ENCODE measurements at places on chromosomes 6 and 20.

DNA sequence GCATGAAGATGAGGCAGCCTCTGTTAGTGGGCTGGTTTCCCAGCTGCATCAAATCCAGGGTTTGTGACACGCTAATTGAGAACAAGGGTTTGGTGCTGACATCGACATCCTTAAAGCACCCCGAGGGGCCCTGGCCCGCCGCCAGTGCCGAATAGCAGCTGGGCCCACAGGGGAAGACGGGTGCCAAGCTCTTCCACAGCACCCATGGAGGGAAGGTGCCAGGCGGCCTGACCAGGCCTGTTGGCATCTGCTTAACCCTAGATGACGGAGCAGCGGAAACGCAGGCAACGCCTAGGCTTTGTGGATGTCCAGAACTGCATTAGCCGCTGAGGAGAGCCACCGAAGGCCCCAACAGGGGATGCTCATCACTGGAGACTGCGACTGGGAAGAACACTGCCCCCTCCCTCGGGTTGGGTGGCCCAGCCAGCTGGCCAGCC is 16.0 kb downstream of the UQCC2 start:
- DNase-seq: no peak

DNA sequence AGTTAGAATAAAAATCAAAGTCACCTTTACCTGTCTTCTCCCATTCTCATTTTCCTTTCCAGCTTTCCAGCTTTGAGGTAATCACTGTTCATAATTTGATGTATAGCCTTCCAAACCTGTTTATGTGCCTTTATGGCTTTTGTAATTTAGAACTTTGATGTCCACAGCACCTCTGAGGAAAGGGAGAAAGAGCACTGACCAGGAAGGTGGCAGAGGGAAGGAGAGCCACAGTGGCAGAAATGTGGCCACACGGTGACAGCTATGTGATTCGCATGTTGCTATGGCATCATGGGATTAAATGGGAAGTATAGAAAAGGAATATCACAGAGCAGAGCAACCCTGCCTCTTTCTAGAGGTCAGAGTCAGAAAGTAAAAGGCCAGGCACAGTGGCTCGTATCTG is 51.7 kb upstream of the PLCG1 start:
- no peak for DNase-seq

DNA sequence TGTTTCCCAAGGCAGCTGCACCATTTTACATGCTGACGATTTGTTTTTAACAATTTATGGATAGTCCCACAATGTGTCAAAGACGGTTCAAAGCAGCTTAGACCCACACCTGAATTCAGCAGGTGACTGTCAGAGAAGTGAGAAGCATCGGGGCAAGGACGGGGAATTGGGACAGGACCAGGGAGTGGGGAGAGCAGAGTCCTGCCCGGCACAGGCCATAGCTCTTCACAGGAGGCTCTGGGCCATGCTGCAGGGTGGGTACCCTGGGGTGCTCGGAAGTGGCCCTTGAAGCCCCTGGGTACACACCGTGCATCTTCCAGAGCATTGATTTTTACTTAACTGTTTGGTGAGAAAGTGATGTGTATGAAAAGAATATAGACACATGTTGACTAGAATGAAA is 33.2 kb upstream of the PHACTR3 start:
- DNase-seq: no peak

GRCh38 chr20:10411673-10412072 is 22.3 kb downstream of the MKKS start:
- no peak for DNase-seq

- DNase-seq: no peak
Measured at GRCh38 chr6:16267428-16268263, 29.3 kb downstream of the GMPR start.

- DNase-seq: no peak
Measured at GRCh38 chr6:11730641-11731040, 48.0 kb downstream of the ADTRP start.

- no peak for DNase-seq
Measured at GRCh38 chr6:159564456-159564855, 128.6 kb downstream of the SOD2 start.

- DNase-seq: no peak
Measured at GRCh38 chr20:17381724-17382123, 149.5 kb downstream of the BFSP1 start.

DNA sequence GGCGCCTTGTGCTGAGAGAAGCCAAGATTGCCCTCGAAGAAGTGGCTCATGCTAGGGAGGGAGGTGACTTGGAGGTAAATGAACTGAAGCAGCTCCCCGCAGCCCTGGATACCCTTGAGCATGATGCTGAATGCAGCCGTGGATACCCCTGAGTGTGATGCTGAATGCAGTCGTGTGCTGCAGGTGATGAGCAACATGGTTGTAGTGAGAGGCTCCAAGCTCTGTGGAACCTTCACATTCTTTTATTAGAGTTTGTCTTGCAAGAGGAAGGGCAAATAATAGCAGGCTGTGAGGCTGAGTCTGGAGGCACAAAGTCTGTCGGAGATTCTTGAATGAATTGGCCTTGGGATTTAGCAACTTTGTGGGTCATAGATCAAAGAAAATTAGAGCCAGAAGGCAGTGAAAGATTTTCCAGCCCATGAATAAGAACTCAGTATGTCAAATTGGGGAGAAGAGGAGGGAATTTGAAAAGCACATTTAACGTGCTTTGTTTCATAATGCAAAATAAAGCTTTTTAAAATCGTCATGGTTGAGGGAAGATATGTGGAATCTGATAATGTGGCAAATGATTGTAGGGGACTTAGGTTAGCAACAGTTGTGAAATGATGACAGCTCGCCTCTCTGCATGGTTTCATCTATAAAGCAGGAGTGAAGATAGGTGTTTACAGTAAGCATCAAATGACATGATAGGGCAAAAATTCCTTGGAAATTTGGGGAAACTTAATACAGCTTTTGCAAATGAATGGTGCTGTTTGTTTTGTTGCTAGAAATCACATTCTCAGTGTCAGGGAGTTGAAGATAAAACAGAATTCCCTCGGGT is 120.1 kb upstream of the TIAM2 start:
- DNase-seq: no peak

DNA sequence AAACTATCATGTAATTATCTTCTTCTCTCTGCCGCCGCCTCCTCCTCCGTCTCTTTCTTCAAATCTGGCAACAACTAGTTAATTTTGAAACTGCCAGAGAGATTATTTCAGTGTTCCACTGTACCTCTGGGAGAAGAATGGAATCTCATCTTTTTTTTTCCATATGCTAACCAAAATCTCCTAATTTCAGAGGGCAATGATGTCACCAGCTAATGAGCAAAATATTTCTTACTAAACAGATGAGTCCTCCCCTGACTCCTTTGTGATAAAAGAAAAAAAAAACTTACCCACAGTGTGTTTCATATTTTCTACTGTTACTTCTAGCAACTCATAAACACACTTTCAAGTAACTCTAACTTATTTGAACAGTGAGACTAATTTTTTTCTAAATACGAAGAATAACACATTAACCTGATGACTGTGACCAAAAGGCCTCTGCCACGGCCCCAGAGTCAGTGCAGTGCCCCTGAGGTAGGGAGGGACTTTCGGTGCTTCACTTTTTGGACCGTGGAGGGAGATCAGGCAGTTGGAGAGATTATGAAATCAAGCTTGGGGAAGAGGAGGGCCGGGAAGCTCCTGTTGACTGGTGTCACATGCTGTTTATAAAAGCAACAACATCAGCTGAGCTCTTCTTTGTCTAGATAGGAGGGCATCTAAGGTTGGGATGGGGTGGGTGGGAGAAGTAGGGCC is 159.6 kb downstream of the SASH1 start:
- no peak for DNase-seq

- DNase-seq: peak; percentile 54
Measured at GRCh38 chr6:26260110-26260637, 104.8 kb upstream of the BTN3A2 start.

- DNase-seq: no peak
Measured at GRCh38 chr6:74676906-74677305, 528.9 kb downstream of the COL12A1 start.

DNA sequence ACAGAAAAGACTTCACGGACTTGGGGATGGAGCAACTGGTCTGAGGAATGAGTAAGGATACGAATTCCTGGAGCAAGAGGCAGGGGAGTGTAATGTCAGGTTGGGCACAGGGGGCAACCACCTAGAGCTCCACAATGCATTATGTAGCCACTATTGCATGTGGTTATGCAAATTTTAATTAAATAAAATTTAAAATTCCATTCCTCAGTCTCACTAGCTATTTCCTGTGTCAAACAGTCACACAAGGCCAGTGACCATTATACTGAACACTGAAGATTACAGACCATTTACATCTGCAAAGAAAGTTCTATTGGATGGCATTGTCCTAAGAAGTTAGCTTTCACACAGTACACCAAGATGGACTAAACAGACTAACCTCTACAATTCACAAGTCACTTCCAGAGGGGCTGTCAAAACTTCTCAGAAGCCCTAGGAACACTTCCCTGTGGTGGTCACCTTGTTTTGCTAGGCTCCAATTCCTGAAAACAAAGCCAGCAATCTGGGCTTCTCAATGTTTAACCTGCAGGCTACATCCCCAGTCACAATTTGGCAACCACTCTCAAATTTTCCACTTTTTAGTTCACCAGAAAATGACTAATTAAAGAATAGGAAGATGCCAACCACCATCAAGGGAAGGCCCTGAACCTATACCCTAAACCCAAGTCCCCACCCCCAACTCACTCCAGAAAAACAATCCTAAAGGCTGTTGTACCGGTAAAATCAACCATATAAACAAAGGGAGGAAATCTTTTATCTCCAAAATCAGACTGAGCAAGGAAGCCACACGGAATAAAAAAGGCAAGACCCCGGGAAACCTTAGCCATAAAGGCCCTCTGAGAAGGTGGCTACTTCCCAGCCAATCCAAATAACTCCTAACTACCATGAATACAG is 34.2 kb upstream of the C20orf203 start:
- no peak for DNase-seq

DNA sequence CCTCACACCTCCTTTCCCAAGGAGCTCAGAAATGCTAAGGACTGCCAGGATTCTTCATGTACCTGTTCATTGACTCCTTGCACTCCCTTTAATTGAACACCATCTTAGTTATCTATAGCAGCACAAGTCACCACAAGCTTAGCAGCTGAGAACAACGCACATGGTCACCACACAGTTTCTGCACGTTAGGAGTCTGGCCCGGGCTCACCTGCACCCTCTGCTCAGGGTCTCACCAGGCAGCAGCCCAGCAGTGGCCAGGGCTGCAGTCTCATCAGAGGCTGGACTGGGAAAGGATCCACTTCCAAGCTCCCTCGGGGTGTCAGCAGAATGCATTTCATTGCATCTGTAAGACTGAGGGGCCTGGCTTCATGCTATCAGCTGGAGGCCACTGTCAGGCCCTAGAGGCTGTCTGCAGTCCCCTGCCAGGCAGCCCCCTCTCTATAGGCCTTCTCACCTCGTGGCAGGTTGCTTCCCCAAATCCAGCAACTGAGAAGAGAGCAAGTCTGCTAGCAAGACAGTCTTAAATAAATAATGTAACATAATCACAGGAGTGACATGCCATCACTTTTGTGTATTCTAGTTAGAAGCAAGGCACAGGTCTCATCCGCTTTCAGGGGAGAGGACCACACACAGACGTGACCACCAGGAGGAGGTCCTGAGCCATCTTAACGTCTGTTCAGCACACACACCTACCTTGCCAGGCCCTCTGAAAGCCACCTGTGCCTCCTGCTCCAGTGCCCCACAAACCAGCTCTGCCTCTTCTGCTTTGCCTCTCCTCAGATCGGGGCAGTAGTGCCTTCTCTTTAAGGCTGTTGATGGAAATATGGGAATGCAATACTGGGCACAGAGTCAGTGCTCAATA is 165.2 kb upstream of the CST7 start:
- peak; percentile 49 for DNase-seq

DNA sequence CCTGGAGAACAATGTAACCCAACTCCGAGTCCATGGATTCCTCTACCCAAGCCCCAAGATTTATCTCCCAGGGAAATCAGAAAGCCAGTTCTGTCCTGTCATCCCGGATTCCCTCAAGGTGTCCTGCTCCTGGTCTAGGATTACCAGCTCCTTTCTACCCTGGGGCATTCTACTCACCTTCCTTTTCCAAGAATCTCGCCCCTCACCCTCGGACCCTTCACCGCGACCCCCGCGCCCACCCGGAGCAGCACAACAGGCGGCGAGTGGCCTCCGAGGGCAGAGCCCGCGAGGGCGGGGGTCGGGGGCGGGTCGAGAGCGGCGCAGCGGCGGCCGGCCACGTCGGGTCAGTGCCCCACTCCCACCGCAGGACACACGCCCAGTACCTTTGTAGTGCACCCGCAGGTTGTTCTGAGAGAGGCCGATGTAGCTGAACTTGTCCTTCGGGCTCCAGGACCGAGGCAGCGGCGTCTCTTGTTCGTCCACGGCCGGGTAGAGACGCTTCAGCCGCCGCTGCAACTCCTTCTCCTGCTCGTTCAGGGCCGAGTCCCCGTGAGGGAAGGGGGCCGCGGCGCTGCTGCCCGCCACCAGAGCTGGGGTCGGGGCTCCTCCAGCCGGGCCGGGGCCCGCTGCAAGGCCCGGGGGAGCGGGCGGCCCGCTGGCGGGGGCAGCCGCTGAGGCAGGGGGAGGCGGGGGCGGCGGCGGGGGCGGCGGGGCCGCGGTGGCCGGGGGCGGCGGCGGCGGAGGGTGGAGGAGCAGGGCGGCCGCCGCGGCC is 897 bp downstream of the RANBP9 start:
- peak; percentile 58 for DNase-seq

- no peak for DNase-seq
Measured at GRCh38 chr6:154754152-154754551, 20.9 kb downstream of the SCAF8 start.

DNA sequence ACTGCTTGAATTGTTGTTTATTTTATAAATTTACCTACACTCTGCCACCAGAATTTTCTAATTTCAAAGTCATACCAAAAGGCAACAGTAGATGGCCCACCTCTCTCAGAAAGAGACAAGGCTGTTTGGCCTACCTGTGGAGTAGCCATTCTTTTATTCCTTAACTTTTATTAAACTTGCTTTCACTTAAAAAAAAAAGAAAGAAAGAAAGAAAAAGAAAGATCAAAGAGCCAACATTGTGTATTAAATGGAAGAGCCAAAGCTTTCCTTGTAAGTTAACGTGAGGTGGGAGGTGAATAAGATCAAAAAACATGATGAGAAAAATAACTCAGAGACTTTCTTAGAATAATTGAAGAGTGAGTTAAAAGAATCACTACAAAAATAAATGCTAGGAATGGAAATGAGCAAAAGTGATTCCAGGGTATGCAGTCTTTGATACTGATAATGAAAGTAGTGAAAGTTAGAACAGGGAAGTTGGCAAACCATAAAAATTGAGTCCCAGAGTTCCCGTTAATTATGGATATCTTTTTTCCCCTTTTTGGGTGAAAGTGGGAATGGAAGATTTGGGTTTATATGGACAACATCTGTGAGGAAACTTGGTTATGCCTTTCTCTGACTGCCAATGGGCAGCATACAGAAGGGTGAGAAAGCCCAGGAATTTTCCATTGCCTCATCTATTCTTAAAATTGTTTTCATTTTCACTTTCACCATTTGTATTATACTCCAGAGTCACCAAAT is 35.9 kb upstream of the MYB start:
- no peak for DNase-seq
